ENCODE measurements at places on chromosomes 11 and 22.
A peak's percentile ranks its signal among the peaks of the same experiment; 100 is the strongest.

GRCh38 chr11:67469508-67469811 lies 409 bp upstream of the TMEM134 start:
- no peak for DNase-seq

GRCh38 chr11:8586805-8587204 lies 7.2 kb downstream of the STK33 start:
- peak; percentile 11 for DNase-seq

- DNase-seq, result no peak
Measured at GRCh38 chr11:125593114-125593820, 615 bp downstream of the STT3A start.

GRCh38 chr22:34508797-34509196 lies 557.2 kb upstream of the ISX start:
- DNase-seq, result no peak

DNA sequence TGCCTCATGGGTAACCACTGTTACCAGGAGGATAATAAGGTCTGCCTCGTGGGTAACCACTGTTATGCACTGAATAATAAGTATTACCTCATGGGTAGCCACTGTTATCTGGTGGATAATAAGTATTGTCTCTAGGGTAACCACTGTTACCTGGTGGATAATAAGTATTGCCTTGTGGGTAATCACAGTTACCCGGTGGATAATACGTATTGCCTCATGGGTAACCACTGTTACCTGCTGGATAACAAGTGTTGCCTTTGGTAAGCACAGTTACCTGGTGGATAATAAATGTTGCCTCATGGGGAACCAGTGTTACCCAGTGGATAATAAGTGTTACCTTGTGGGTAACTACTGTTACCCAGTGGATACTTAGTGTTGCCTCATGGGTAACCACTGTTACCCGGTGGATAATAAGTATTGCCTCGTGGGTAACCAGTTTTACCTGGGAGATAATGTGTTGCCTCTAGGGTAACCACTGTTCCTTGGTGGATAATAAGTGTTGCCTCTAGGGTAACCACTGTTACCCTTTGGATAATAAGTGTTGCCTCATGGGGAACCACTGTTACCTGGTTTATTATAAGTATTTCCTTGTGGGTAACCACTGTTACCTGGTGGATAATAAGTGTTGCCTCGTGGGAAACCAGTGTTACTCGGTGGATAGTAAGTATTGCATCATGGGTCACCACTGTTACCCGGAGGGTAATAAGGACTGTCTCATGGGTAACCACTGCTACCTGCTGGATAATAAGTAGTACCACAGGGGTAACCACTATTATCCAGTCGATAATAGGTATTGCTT lies 10.6 kb upstream of the NXPE4 start:
- DNase-seq, result no peak

DNA sequence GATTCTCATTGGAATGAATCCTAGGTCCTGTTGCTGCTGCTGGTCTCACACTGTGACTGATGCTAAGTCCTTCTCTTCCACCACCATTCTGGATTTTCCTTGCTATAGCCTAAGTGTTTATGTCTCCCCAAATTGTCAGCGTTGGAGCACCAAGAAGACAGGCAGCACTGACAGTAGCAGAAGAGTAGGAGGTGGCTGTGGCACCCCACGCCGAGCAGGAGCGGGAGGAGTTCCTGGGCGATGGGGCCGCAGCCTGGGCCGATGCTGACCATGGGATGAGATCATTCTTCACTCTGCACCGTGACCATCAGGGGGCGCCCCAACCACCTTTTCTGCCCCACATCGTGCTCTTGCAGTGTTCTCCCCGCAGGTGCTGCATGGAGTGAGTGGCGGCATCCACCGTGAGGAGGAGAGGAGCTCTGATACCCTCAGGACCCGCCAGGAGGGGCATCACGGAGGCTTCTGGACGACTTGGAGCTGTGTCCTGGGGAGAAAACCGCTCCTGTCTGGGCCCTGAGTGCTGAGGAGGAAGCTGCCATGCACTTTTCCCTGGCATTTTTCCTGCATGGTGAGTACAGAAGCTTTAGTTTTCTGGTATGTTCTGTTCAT lies 57.0 kb downstream of the LRRC74B start:
- DNase-seq, result peak; percentile 80

- no peak for DNase-seq
Measured at GRCh38 chr11:11558826-11559225, 63.0 kb downstream of the GALNT18 start.

- peak; percentile 91 for DNase-seq
Measured at GRCh38 chr22:36334821-36335603, 52.8 kb downstream of the MYH9 start.

- DNase-seq, result no peak
Measured at GRCh38 chr22:23652711-23653110, 20.6 kb upstream of the DRICH1 start.

DNA sequence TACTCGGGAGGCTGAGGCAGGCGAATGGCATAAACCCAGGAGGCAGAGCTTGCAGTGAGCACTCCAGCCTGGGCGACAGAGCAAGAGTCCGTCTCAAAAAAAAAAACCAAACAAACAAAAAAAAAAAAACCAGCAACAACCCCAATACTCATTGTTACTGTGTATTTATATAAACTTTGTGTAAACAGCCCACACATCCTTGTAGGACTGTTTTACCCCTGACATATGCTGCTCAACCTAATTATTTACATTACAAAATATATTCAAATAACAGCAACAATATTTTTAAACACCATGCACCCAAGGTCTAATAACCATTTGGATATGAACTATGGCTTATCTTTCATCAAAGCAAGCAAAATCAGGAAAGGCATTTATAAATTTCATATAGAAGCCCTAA lies 284.1 kb downstream of the TTC28 start:
- no peak for DNase-seq

DNA sequence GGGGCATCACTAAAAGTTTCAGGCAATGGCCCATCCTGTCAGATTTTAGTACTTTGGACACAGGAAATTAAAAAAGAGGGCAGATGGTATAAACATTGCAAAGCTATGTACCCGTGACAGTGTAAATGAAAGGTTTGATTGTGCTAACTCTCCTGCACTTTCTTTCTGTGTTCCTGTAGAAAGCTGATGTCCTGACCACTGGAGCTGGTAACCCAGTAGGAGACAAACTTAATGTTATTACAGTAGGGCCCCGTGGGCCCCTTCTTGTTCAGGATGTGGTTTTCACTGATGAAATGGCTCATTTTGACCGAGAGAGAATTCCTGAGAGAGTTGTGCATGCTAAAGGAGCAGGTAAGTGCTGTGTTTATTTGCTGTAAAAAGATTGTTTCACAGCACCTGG lies 10.3 kb downstream of the CAT start:
- no peak for DNase-seq

DNA sequence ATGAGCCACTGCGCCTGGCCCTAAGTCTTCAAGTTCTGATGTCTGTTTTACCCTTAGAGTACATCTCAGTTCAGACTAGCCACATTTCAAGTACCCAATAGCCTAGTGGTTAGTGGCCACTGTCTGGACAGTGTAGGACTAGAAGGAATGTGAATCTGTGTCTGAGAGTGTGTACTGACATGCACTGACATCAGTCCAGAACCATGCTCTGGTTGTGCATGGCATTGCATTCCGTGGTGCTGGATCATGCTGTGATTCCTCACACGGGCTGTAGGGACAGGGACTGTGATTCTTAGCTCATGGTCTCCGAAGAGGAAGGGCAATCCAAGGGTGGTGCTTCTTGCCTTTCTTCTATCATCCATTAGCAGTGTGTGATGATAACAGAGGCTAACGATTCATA lies 41.1 kb downstream of the AMOTL1 start:
- DNase-seq, result no peak

GRCh38 chr11:44327730-44328129 lies 17.8 kb upstream of the ALX4 start:
- no peak for DNase-seq

GRCh38 chr22:27541836-27542235 lies 259.7 kb downstream of the MN1 start:
- DNase-seq, result no peak
